ENCODE measurements at places on chromosomes 2 and 18.

DNA sequence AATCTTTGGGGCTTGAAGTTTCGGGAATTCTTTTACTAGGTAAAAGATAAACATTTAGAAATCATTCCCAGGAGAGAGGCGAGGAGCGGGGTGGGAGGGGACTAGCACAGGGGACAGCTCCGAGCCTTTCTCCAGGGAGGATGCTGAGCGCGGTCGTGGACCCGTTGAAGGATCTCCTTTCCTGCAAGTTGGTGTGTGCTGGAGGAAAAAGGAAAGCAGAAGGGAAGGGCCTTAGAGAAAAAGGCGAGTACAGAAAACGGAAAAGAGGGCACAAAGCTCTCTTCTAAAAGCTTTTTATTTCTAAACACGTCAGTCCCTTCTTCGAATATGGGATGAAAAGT is 640 bp downstream of the SLC39A6 start:
- DNase-seq, result no peak

DNA sequence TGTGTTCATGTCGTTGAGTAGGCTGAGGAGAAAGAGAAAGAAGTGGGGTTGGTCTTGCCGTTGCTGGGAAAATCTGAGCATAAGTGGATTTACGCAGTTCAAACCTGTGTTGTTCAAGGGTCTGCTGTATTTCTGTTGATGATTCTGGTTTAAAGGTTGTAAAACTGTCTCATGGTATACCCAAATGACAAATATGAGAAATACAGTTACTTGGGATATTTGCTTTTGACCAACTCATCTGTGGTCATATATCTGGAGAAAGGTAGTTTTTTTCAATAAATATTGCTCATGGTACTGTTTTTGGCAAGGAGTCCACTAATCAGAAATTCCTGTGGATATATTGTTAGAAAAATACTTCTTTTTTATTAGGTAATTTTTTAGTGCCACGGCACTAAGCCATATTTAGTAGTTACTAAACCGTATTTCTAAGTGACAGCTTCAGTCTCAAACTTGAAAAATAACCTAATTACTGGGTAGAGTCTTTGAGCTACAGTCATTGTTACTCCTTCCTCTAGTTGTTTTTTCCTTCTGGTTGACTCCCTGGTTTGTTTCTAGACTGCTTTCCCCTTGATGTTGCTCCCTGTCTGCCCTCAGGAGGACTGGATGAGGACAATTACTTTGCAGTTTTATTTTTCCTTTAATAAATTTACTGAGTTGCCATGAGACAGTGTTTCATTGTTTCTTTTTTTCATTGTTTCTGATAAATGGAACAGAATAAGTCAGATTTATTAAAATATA is 31.5 kb downstream of the MOB4 start:
- no peak for DNase-seq

GRCh38 chr2:65366595-65367125 is 65.7 kb downstream of the SPRED2 start:
- DNase-seq, result no peak

GRCh38 chr2:20447437-20448245 is 767 bp downstream of the RHOB start:
- DNase-seq, result peak; percentile 4

DNA sequence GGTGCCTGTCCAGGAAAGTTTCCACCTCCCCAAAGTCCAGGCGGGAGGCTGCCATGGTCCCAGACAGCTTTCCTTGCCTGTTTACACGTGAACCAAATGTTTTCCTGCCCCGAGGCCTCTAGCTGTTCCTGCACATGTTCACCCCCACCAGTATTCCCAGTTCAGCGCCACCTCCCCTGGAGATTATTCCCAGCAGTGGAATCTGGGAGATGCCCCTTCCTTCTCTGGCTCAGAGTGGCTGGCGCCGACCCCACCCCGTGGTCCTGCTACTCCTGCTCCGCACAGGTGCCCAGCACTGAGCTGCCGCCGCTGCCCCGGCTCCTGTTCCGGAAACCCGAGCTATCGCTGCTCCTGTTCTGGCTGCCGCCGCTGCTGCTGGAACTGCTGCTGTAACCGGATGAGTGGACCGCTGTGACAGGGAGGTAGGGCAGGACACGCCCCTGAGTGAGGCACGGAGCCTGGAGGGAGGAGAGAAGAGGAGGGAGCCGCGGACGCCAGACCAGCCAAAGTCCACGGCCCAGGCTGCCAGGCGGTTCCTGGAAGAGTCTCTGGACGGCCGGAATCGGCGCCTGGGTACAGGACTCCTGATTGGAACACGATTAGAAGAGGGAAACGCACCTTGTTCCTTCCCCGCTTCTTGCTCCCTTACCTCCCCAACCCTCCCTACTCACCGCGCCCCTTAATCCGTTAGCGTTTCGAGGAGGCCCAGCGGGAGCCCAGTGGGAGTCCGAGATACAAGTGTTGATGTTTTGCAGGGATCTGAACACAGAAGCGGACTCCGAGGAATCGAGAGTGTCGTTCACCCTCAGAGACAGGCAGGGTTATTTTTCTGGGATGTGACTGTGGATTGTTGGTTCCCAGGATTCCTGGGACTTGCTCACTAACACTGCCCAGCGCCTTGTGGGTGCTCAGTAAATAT is at the start of gene PDE11A:
Gene PDE11A (minus strand): TSS at position 395 of the 919 bp plus-strand sequence. CDS start 340 bp downstream, at position 55.
- no peak for DNase-seq

DNA sequence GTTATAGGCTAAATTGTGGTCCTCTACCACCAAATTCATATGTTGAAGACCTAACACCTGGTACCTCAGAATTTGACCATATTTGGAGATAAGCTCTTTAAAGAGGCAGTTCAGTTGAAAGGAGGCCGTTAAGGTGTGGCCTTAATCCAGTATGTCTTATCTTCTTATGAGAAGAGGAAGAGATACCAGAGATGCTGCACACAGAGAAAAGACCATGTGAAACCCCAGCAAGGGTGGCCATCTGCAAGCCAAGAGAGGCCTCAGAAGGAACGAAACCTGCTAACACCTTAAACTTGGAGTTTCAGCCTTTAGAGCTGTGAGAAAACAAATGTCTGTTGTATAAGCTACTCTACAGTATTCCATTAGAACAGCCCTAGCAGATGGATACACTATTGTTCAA is 528.1 kb upstream of the DCC start:
- no peak for DNase-seq

GRCh38 chr2:182946958-182947369 is 80.5 kb upstream of the FRZB start:
- DNase-seq, result no peak

DNA sequence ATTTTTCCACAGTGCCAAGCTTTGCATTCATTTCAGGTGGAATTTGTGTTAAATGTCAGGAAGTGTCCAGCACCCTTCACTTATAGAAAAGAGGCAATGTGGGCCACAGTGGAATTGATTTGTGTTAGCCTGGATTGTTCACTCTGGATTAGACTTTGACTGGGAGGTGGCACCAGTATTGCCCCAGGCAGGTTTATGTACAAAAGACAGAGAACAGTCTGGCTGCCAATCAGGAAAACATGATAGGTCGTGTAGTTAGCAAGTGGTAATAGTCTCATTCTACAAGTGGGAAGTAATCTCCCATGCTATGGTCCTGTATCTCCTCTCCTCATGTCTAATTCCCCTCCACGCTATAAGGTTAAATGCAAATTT is 45.6 kb downstream of the RAB27B start:
- no peak for DNase-seq

DNA sequence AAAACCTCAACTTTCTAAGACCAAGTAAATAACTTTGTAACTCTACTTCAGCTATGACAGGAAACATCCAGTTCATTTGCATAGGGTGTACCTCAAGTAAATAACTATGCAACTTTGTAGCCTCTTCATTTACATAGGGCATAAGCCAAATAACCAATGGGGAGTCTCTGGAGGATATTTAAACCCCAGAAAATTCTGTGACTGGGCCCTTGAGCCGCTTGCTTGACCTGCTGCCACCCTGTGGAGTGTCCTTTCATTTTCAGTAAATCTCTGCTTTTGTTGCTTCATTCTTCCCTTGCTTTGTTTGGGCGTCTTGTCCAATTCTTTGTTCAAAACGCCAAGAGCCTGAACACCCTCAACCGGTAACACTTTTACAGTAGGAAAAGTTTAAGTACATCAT is 1112.7 kb upstream of the NRXN1 start:
- no peak for DNase-seq

DNA sequence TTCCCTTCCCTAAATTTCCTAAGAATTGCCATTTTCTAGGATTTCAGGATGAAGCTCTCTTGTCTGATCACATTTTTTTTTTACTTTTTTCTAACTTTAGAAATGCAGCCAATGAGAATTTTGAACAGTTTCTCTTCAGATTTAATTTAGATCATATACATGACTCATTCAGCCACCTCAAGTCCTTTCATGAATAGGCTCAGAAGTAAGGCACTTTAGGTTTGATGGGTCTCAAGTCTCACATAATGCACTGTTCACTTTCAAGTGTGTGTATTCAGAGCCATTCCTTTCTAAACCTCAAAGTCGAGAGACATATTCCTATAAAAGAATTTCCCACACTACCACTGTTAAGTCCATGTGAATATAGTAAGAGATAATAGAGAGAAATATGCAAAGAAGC is 614.1 kb upstream of the VRK2 start:
- DNase-seq, result no peak

DNA sequence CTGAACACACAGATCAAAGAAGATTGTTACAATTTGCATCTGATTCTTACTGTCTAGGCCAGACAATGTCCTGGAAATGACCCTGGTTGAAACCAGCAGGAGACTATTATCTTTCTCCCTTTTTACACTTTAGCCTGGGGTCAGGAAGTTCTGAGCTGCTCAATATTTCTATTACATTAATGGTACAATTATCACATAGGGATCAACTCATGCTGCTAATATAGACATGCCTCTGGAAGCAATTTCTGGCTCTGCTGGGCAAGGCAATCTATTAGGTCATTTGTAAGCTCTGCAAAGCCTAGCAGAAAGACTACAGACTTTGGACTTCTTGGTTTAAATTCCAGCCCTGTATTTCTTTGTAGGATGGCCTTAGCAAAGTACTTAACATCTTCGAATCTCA is 205.3 kb downstream of the LRP1B start:
- DNase-seq, result no peak

DNA sequence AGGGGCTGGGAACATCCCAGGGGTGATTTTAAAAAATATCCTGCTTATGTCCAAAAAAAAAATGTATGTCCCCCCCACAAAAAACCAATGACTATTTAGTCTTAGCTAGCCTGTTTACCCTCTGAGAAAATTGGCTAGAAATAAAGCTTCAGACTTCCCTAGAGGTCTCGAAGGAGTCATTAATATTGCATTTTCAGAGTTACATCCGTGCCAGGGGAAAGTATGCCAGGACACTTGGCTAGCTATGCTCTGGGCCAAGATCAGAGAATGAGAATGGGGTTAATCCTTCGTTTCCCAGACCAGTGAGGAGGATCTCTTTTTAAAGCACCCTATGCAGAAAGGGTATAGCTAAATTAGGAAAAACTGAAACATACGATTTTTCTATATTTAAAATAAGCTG is 183.6 kb downstream of the MC4R start:
- no peak for DNase-seq

GRCh38 chr2:148282201-148282600 is 261.3 kb downstream of the MBD5 start:
- DNase-seq, result no peak

GRCh38 chr2:137192366-137193310 is 427.3 kb downstream of the THSD7B start:
- DNase-seq, result no peak

GRCh38 chr2:2057125-2057721 is 273.9 kb downstream of the MYT1L start:
- peak; percentile 20 for DNase-seq

DNA sequence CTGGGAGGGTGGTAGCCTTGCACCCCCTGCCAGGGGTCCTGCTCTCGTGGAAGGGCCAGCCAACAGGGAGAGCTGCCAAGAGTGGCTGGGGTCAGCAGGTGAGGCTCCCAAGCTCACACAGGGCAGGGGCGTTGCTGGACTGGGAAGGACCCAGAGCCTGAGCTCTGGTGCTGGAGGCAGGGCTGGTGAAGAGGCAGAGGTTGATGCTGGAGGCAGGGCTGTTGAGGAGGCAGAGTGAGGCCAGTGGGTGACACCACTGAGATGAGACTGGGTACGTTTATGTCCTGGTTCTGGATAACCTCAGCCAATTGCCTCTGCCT is 7.0 kb downstream of the ADRA2B start:
- no peak for DNase-seq

DNA sequence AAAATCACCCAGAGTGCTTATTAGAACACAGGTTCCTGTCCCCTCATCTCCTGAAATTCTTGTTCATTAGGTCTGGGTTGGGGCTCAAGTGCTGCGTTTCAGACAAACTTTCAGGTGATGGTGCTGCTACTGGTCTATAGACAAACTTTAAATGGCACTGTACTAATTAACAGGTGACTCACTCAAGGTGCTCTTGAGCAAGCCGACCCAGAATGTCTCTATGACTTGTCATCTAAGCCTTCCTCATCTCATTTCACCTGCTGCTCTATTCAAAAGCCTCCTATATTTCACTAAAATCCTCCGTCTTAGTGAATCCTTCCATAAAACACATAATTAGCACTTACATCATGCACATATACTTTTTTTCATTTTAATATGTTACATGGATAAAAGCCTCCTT is 29.9 kb upstream of the STK39 start:
- no peak for DNase-seq

- no peak for DNase-seq
Measured at GRCh38 chr2:226115832-226116200, 683.8 kb downstream of the IRS1 start.

GRCh38 chr2:95300450-95300849 is 3.3 kb downstream of the KCNIP3 start:
- no peak for DNase-seq

GRCh38 chr2:168639441-168639898 is 163.0 kb upstream of the NOSTRIN start:
- DNase-seq, result no peak

DNA sequence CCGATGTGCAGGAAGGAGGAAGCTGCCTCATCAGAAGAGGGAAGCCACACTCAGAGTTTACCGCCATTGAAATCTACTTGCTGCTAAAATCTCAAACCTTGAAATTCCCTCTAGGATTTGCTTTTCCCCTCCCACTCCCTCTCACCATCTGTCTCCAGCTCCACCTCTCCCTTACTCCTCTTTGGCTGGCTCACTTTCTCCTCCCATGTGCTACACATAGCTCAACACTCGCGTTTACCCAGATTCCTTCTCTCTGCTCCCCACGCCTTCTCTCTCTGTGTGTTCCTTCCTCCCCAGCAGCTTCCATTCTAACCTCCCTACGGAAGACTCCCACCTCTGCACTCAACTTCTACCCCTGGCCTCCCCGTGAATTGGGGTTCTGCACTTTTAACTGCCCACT is 143.1 kb downstream of the DNER start:
- DNase-seq, result no peak

- no peak for DNase-seq
Measured at GRCh38 chr2:83944191-83944590, 514.9 kb downstream of the SUCLG1 start.

DNA sequence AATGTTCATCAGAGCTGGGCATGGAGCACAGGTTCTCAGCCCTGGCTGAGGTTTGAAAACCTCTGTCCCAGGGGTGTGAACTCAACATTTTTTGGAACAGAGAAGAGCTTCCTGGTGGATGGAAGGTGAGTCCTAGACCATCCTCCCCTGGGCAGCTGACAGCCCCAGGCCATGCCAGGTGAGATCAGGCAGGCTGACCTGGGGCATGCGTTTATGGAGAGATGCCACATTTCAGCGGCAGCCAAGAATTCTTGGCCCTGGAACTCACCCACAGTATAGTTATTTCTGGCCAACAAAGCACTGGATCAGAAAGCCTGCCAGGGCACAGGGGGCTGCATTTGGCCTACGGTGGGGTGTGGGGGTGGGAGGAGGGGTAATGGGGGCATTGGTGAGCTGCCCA is 83.8 kb downstream of the EDAR start:
- no peak for DNase-seq

All from T follicular helper cell (primary cell).